IMR-90 (cell line): ENCODE measurements at places on chromosomes 2 and 18. TPM values are rescaled to one million over a fixed set of nuclear protein-coding genes. Genes with fewer than 3 reads are reported as not detected.

DNA sequence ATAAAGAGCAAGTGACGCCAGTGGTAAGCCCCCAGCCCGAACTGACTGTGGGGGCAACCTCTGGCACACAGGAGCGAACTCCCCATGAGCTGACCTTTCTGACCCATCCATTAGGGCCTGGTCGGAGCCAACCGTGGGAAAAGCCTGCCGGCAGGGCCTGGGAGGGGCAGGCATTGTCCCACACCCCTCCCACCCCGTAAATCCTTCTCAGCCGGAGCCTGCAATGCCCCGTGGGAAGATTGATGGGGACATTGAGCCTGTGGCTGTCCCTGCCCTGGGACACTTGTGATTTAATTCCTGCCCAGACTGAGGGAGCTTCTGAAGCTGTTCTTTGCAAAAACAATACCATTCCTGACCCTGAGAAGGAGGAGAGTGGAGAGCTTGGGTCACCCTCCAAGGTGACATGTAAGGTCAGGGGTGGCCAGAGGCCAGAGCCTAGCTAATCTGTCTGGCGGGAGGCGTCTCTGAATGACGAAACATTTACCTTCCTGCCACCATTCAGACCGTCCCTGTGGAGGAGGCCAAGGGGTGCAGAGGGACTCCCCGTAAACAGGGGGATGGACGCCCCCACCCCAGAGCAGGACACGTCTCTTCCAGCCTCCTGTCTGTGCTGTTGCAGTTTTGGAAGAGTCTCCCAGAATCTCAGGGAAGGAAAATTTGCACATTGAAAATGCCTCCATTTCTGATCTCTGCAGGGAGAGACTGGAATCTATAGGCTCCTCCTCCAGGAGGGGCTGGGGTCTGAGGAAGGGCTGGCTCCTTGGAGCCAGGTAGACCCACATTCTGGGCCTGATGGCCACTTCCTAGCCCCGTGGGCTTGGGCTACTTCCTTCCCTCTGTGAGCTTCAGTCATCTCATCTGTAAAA, 51.2 kb upstream of the HS6ST1 start:
- no peak overlapping the region for H3K27ac ChIP-seq
- H3K4me3 ChIP-seq = no peak overlapping the region
- H3K36me3 ChIP-seq = no peaks in the 10 kb centered on the region
- peaks cover 16% of the 10 kb centered on the region for H3K4me1 ChIP-seq
- no peak for DNase-seq

DNA sequence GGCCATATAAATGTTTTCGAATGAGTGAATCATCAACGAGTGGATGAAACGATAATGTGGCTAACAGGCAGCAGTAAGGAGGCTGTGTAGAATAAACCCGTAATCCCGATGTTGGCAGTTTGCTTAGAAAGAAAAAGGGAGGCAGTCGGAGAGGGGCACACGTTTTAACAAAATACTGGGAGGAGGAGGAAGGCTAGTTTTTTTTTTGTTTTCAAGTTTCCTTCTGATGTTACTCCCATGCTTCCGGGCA, 476 bp upstream of the MSH2 start:
- peak; percentile 45 for DNase-seq
- no peaks in the 10 kb centered on the region for H3K36me3 ChIP-seq
- no peaks in the 10 kb centered on the region for H3K27me3 ChIP-seq
- peak overlapping the region; percentile 68 for H3K4me3 ChIP-seq
- no peaks in the 10 kb centered on the region; the same call in 1 of the 2 replicates for H3K4me1 ChIP-seq
- peak overlapping the region; percentile 31 for H3K27ac ChIP-seq

GRCh38 chr2:34261701-34262100, 662.6 kb upstream of the FAM98A start:
- no peak overlapping the region for H3K27ac ChIP-seq
- H3K4me3 ChIP-seq = no peak overlapping the region
- no peaks in the 10 kb centered on the region for H3K27me3 ChIP-seq
- H3K36me3 ChIP-seq = no peaks in the 10 kb centered on the region
- no peaks in the 10 kb centered on the region for H3K4me1 ChIP-seq

- no peak overlapping the region for H3K27ac ChIP-seq
- no peak for DNase-seq
- peaks cover 48% of the 10 kb centered on the region for H3K36me3 ChIP-seq
- H3K4me1 ChIP-seq = peaks cover 11% of the 10 kb centered on the region
- H3K4me3 ChIP-seq = no peak overlapping the region
These were observed 4.5 kb downstream of the TEX261 start for GRCh38 chr2:70990216-70990615.

Gene PCGF1
- 29.2 and 31.4 TPM in 2 replicates for total RNA-seq

Gene RGPD6
- total RNA-seq = 10.6 and 23.3 TPM in 2 replicates

Gene TRABD2A
- 19.7 and 20.3 TPM in 2 replicates for total RNA-seq

GRCh38 chr2:8612734-8613179, 69.1 kb upstream of the ID2 start:
- no peak for DNase-seq
- no peak overlapping the region for H3K27ac ChIP-seq
- H3K4me3 ChIP-seq = no peak overlapping the region
- H3K4me1 ChIP-seq = peaks cover 2% of the 10 kb centered on the region; the same call in 1 of the 2 replicates
- no peaks in the 10 kb centered on the region for H3K36me3 ChIP-seq

DNA sequence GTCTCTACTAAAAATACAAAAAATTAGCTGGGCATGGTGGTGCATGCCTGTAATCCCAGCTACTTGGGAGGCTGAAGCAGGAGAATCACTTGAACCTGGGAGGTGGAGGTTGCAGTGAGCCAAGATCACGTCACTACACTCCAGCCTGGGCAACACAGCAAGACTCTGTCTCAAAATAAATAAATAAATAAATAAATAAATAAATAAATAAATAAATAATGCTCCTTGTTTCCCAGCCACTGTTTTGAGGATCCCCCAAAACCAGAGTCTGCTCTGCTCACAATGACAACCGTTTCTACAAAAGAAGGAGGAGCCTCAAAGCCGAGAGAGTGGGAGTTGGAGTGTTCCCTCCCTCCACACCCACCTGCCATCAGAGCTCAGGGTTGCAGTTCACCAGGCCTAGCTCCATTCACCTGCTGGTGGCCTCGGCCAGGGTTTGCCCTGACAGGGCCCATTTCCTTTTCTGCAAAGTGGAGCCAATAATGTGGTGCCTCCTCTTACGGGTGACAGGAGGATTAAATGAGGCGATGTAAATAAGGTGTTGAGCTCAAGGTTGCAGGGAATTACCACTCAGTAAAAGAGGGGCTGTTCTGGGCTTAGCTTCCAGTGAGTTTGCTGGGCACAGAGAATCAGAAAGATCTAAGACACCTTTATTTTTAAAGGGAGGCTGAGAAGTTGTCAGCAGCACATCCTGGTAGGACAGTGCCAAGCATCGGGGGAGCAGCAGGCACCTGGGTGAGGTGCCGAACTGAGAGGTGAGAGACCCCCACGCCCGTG, 25.5 kb downstream of the CRACDL start:
- H3K27me3 ChIP-seq = peaks cover 6% of the 10 kb centered on the region; the same call in 1 of the 2 replicates
- DNase-seq = no peak
- H3K4me1 ChIP-seq = peaks cover 13% of the 10 kb centered on the region; the same call in 1 of the 2 replicates
- H3K4me3 ChIP-seq = no peak overlapping the region
- no peaks in the 10 kb centered on the region for H3K36me3 ChIP-seq
- H3K27ac ChIP-seq = no peak overlapping the region

Gene ZNF892
- total RNA-seq = 2.2 and 2.7 TPM in 2 replicates

Gene CPLX4
- total RNA-seq = not detected in 2 replicates

Gene NT5C1B
- not detected in 2 replicates for total RNA-seq

DNA sequence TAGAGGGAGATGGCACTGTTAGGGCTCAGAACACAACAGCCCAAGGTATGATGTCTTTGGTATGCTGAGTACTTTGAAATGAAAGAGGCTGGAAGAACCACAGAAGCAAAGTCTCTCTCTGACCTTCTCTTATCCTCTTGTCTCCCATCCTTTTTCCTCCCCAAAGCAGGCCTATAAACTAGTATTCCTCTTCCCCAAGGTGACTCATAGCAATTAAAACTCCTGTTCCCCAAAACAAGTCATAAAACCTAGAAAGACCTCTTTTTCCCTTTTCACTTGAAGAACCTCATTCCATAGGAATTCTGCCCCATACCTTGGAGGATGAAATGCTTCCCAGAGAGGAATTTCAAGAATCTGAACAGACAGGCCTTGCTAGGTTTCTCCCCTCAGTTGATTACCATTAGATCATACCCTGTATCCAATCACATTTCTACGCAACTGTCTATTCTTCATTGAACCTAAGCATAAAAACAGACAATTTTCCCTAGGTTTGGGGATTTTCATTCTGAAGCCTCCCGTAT, 25.7 kb downstream of the MDH1 start:
- H3K27ac ChIP-seq = no peak overlapping the region
- no peaks in the 10 kb centered on the region for H3K36me3 ChIP-seq

GRCh38 chr18:73288813-73289212, 421.0 kb upstream of the NETO1 start:
- no peak overlapping the region for H3K4me3 ChIP-seq
- DNase-seq = no peak
- H3K27ac ChIP-seq = no peak overlapping the region
- H3K27me3 ChIP-seq = no peaks in the 10 kb centered on the region
- no peaks in the 10 kb centered on the region for H3K36me3 ChIP-seq

DNA sequence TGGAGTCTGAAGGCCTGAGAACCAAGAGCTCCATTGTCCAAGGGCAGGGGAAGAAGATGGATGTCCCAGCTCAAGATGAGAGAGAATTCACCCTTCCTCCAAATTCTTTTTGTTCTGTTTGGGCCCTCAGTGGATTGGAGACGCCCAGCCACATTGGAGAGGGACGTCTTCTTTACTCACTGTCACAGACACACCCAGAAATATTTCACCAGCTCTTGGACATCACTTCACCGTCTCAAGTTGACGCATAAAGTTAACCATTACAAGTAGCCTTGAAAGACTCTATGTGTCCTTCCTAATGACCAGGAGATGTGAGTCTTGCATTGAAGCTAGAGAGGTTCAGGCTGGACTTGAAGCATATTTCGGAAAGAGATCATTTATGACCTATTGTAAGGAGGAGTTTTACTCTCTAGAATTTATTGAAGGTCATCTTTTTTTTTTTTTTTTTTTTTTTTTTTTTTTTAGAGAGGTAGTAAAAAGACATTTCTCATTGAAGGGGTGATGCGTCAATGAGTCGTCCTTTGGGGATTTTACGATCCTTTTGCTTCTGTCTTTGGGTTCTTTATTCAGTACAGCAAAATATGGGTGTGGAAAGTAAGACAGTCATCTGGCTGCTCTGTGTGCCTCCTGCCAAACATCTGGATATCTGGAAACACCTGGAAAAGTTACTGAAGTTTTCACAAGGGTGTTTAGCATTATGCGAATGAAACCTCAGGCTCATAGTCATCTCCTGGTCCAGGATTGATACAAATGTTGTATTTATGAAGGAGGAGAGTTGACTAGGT, 118.1 kb downstream of the PRPF40A start:
- H3K4me1 ChIP-seq = peaks cover 4% of the 10 kb centered on the region
- no peak overlapping the region for H3K4me3 ChIP-seq
- no peaks in the 10 kb centered on the region; the same call in 1 of the 2 replicates for H3K36me3 ChIP-seq
- no peak overlapping the region for H3K27ac ChIP-seq
- peak; percentile 42 for DNase-seq

Gene REG3G
- not detected in 2 replicates for total RNA-seq

Gene MATN3
- 0.90 and 1.1 TPM in 2 replicates for total RNA-seq
